ENCODE measurements at places on chromosomes 13 and 19.

DNA sequence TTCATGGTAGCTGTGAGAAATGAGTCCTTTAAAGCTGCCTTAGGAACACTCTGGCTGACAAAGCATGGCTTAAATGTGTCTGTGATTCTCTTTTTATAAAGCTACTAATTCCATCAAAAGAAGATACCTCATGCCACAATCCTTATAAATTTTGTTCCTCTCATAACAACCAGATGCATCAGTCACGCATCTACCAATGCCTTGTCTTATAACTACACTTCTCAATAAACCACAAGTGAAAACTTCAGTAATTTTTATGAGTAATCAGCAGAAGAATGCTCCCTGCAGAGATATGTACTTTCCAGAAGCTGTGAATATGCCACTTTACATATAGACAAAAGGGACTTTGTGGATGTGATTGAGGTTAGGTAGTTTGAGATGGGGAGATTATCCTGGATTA, 147.8 kb downstream of the SUCLA2 start:
- no peak for DNase-seq

- no peak for DNase-seq
Measured at GRCh38 chr19:30089086-30089665, 147.1 kb downstream of the URI1 start.

- no peak for DNase-seq
Measured at GRCh38 chr19:42214810-42215485, 2.5 kb downstream of the DEDD2 start.

- DNase-seq: no peak
Measured at GRCh38 chr13:48412881-48413351, at the start of gene LPAR6. LPAR6 (minus strand) TSS chr13:48413113; CDS start chr13:48412423, 690 bp downstream.

- DNase-seq: no peak
Measured at GRCh38 chr13:25109341-25109740, 13.4 kb downstream of the PABPC3 start.

DNA sequence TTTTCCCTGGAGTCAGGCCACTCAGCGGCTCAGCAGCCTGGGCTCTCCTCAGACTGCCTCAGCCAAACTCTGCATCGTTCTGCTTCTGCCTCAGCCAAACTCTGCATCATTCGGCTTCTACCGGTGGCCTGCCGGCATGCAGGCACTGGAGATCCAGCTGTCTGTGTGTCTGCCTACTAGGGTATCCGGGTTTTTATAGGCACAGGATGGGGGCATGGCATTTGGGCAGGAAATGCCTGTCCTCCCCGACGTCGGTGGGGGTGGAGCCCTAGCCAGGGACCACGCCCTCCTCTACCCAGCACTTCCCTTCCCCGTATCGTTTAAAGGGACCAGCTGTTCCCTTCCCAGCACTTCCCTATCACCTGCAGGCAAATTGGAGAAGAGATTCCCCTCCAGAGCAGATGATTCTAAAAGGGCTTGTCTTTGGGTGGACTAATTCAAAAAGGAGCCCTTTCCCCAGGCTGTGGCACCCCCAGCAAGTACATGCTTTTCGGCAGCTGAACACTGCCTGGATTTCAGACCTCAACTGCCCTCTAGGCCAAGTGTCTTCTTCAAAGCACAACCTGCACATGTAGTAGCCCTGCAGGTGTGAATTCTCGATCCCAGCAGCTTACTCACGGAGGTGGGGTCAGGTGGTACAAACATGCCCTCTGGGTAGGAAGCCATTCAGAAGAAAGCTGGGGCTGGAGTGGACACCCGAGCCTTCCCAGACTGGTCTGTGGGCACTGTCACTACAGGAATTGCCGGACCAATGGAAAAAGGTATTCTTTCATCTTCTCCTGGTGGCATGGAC, 25.4 kb upstream of the GPR12 start:
- no peak for DNase-seq

DNA sequence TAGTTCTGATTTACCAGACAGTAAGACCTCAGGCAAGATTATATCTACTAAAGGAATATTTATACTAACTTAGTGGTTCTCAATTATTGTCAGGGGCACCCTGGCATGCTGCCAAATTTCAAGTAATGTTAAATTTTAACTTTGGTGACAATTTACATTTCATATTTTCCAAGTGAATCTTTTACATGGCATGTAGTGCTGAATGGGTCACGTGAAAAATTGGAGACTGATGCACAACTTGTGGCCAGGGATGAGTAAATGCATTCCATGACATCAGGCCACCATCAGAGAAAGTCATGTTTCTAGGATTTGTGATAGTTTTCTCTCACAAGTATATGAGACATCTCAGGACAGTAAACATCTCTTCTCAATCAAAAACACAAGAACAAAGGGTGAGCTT, 202.6 kb upstream of the SOX21 start:
- no peak for DNase-seq

DNA sequence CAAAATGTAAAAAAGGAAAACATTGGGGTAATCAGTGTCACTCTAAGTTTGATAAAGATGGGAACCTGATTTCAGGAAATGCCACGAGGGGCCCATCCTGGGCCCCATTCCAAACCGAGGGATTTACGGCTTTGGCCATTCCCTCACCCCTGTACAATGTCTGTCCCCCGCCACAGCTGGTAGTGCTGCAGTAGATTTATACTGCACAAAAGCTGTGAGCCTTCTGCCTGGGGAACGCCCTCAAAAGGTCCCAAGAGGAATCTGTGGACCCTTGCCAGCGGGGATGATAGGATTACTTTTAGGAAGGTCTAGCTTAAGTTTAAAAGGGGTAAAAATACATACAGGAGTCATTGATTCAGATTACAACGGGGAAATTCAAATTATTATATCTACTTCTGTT, 173.4 kb upstream of the SGCG start:
- DNase-seq: no peak

DNA sequence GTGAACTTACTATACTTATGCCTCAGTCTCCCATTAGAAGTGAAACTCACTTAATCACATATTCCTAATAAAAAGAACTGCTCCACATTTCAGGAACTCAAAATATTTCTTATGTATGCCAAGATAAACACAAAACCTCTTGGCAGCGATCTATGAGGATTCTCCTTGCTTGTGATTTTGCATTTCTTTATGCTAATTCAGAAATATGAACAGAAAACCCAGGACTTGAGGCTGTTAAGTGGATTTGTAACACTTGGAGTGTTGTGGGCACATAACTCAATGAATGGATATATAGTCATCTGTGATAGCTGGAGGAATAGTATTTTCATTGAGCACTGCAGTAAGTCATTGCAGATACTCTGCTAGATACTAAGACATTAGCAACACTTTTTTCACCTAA, 5.6 kb upstream of the KATNAL1 start:
- no peak for DNase-seq

DNA sequence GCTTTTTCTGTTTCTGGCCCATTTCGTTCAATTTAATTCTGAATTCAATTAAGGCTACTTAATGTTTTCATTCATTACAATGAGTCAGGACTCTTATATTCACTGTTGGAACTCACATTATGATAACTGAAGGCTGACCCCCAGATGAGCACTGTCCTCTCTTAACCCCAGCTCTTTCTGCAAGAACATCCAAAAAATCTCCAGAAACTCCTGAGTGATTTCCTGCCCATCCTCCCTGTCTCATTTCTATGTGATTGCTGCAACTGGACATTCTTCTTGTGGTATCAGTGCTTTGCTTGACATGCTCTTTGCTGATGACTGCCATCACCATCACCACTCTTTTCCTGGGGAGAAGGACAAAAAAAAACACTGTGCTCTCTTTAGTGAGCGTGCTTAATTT, 240.3 kb downstream of the SPRY2 start:
- DNase-seq: no peak

- DNase-seq: no peak
Measured at GRCh38 chr13:111924678-111925075, 142.3 kb upstream of the SOX1 start.
